CD8-positive, alpha-beta memory T cell (primary cell): ENCODE measurements at places on chromosomes 6 and 20. TPM values are rescaled to one million over a fixed set of nuclear protein-coding genes. Genes with fewer than 3 reads are reported as not detected.
A peak's percentile ranks its signal among the peaks of the same experiment; 100 is the strongest.

DNA sequence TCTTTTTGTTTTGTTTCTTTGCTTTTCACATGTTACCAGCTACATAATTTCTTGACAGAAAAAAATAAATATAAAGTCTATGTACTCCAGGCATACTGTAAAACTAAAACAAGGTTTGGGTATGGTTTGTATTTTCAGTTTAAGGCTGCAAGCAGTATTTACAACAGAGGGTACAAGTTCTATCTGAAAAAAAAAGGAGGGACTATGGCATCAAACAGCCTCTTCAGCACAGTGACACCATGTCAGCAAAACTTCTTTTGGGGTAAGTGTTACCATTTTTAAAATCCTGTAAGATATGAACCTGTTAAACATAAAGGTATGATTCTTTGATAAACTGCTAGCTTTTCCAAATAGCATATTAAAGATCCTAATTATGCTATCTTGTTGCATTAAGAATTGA, 393 bp downstream of the RUNX2 start:
- no peak for DNase-seq

DNA sequence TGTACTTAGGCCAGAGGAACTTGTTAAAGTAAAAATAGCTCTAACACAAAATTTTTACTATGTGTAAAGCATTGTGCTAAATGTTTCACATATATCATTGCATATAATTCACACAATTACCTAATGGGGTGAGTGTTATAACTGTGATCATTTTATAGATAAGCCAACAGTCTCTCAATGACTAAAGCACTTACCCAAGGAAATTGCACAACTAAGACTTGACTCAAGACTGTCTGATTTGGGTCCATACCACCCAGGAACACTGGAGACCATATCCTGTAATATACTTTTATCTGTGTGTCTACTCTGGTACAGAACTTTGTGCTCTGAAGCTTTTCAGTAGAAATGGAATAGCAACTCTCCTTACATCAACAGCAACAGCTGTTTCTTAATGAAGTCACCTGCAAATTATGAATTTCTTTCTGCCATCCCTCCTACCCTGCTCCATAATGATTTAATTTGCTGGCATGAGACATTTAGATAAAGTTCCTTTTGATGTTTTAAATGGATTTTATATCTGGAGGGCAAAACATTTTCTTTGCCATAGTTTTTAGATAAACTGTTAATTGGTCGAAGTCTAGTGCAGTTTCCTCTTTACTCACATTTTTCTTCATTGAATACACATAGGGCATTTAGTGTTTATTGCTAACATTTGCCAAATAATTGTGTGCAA, 47.5 kb downstream of the TSPYL4 start:
- no peak for DNase-seq

- DNase-seq, result no peak
Measured at GRCh38 chr6:21084656-21085055, 508.9 kb upstream of the SOX4 start.

GRCh38 chr6:40755046-40755681, 168.0 kb upstream of the LRFN2 start:
- DNase-seq, result no peak

- DNase-seq, result no peak
Measured at GRCh38 chr20:53034899-53035298, 62.7 kb downstream of the TSHZ2 start.

DNA sequence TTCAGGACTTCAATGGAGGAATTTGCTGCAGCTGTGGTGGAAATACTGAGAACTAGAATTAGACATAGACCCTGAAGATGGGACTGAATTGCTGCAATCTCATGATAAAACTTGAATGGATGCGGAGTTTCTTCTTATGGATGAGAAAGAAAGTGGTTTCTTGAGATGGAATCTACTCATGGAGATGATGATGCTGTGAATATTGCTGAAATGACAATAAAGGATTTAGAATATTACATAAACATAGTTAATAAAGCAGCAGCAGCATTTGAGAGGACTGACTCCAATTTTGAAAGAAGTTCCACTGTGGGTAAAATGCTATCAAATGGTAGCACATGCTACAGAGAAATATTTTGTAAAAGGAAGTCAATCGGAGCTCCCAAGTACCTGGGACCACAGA, 264.6 kb downstream of the UBE3D start:
- no peak for DNase-seq

DNA sequence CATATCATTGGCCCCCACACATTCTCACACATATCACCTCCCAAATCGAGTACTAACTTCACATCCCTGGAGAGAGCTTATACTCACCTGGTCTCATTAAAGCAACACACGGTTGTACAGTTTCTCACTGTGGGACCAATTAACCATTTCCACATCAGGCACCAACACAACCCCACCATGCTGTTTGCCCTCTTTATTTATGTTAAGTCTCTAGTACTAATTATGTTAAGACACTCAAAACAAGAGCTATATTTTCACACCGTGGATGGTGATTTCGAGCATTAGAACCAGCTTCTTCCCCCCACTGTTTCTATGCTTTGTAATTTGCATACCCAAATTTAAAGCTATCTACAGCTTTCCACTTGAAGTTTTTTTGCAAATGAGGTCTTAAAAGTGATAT, 6.3 kb downstream of the SCML4 start:
- DNase-seq, result no peak

- no peak for DNase-seq
Measured at GRCh38 chr6:61950811-61951210, 335.2 kb downstream of the KHDRBS2 start.

- peak; percentile 50 for DNase-seq
Measured at GRCh38 chr6:45421709-45422502, 44.2 kb upstream of the SUPT3H start.

DNA sequence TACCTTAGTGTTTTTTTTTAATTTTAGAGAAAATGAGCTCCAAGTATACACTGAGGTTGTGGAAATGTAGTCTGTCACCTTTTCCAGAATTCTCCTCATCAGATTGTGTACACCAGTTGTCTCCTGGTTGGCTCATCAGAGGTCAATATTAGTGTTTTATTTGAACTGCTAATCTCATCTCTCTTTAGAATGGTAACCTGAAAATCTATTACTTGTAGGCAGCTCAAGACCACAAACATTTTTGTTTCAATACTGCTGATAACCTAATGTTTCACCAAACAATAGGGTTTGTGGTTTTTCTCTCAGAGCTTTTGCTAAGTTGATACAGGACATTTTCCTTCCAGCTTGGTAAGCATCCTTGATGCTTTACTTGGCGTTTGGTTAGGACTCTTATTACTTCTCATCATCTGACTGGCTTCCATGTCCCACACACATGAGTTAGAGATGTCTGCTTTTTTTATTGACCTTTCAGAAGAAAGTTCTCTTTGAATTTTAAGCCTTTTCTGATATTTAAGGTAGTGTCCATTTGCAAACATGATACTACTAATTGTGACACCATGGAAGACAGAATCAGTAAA, 15.1 kb downstream of the ADGRG6 start:
- no peak for DNase-seq

DNA sequence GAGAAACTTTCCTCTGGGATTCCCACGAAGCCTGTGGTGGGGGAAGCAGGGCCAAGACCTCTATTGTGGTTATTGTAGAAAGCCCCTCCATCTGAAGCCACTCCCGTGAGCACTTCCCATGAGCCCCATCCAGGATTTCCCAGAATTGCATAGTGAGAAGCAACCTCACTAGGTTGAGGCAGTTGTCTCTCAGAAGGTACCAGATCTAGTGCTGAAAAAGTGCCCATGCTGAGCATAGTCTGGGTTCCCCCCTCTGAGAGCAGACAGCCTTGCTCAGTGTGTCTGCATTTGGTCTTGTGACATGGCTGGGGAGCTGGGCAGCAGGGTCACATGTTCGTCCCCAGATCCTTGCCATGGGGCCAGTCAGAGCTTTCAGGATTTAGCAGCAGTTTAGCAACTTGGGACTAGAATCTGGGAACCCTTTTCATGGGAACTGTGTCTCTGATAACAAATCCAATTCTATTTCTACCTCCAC, 38.6 kb downstream of the SLC9A8 start:
- no peak for DNase-seq

GRCh38 chr6:148803979-148804378, 57.1 kb downstream of the UST start:
- DNase-seq, result no peak

DNA sequence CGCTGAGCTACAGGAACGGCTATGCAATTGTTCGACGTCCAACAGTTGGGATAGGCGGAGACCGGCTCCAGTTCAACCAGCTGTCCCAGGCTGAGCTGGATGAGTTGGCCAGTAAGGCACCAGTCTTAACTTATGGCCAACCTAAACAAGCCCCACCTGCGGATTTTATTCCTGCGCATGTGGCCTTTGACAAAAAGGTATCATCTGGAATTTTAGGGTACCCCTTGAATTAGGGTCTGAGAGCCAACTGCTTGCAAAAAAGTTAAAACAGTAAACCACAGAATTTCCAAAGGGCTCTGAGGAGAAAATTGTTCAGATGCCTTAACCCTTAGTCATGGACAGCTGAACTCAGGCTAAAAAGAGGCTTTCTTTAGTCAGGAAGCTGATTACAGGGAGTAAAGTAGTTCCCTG, 3.8 kb downstream of the EFHC1 start:
- DNase-seq, result no peak

DNA sequence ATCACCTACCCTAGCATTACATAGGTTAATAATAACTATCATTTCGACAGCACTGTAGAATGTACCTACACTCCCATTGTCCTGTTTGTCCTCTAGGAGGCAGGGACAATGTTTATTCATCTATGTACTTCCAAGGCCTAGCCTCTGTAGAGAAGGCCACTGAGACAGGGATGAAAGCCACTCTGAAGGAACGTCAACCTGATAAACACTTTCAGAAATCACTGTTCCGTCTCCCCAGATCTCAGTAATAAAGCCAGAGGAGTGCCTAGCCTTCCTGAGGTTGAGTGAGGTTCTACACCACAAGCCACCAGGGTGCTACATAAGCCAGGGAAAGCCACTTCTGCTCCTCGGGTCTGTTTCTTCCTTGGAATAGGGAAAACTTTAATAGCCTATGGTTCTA, 44.8 kb downstream of the POPDC3 start:
- no peak for DNase-seq

GRCh38 chr6:126385536-126385935, 45.6 kb downstream of the CENPW start:
- no peak for DNase-seq

GRCh38 chr6:26531897-26532296, 6.3 kb upstream of the HMGN4 start:
- no peak for DNase-seq

DNA sequence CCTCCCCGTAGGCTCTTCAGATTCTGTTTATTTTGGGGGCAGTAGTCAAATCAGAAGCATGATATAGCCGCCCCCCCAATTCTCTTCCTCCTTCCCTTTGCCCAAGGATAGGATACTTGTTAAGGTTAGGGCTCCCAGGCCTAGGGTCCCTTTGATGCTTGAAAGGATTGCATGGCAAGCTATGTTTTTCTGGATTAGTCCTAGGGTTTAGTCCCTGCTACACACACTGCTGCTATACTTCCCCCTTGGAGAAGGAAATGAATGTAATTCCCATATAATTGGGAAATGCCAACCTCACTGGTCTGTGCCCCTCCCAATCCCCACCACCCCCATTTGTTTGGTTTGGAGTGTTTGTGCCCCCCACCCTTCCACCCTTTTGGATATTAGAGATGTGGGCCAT, 62.8 kb downstream of the ZFAND3 start:
- no peak for DNase-seq

DNA sequence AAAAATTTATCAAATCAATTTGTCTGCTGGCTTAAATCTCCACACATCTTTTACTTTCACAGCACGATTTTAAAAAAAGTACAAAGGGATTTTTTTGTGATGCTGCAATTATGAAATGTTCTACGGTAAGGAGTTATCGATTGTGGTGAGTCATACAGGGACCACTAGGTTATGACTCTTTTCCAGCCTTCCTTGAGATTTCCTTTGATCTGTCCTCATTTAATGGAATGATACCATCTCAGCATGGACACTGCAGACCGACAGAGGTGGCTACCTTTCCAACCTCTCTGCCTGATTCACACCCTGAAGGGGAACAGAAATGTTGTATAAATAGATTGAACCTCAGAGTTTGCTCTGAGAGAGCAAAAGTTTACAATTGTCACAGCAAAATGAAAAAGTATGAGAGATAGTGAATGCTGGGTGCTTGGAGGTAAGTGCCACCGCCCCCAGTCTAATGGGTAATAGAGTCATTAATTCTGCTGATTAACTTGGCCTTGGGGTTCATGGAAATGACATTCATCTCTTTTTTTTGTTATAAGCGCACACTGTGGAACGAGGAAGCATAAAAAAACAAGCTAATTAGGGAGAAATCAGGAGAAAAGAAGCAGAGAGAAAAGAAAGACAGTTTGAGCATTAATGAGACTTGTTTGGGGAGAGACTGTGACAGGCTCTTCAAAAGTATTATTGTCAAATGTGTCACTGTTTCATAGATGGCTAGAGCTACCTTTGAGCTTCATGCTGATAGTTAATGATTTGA, 306.0 kb downstream of the RNF144B start:
- DNase-seq, result no peak

The TINAG gene
- not detected for polyA plus RNA-seq

The TAF4 gene
- polyA plus RNA-seq, result 1.4 TPM

The OPRM1 gene
- polyA plus RNA-seq, result not detected

The MYH7B gene
- 0.26 TPM for polyA plus RNA-seq

The IL17A gene
- not detected for polyA plus RNA-seq

The DDR1 gene
- 1.2 TPM for polyA plus RNA-seq

The SLC35F1 gene
- polyA plus RNA-seq, result not detected

The HSPA1L gene
- 3.0 TPM for polyA plus RNA-seq

The C6orf15 gene
- not detected for polyA plus RNA-seq
